Lower lobe of right lung (tissue), 2 donors: ENCODE measurements at places on chromosomes 5 and 9. TPM values are rescaled to one million over a fixed set of nuclear protein-coding genes. Genes with fewer than 3 reads are reported as not detected.
A peak's percentile ranks its signal among the peaks of the same experiment; 100 is the strongest.

DNA sequence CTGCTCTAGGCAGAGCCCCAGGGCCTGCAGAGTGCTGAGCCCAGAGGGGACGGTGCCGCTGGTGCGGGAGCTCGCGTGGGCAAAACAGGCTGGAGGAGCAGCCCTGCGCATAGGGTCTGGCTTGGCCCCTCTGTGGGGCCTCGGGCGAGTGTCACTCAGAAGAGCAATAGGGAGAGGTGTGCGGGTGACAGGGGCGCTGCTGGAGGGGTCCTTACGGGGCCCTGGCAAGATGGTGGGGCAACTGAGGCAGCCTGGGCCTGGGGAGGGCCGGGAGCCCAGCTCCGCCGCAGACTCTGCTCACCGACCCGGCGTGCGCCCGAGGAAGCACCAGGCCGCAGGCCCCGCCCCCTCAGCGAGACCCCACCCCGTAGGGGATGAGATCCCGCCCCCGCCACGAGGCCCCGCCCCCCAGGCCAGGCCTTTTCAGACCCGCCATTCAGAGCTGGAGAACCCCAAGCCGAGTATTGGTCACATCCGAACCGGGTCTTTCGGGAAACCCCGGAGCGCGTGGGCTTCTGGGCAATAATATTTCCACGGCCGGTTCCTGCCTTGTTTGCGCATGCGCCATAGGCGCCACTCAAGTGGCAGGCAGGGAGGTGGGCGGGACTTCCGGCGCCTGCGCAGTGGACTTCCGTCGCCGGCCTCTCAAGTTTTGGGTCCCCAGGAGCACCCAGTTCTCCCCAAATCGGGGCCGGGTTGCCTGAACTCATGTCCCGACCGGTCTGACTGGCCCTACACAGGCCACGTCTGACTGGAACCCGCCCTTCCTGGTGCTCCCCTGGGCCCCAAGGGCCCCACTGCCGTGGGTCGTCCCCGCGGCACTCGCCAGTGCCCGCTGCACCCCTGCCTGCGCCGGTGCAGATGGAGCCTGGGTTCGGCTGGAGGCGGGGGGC is 1.3 kb upstream of the RNF208 start:
- H3K4me1 ChIP-seq = peaks cover 39% of the 10 kb centered on the region
- DNase-seq = peak; percentile 98

- no peak overlapping the region for H3K4me3 ChIP-seq
- no peaks in the 10 kb centered on the region for H3K36me3 ChIP-seq
- DNase-seq = no peak
- no peaks in the 10 kb centered on the region for H3K4me1 ChIP-seq
- H3K27me3 ChIP-seq = no peaks in the 10 kb centered on the region
- no peak overlapping the region for H3K27ac ChIP-seq
These were observed 517.5 kb downstream of the EFNA5 start for GRCh38 chr5:107153283-107153682.

DNA sequence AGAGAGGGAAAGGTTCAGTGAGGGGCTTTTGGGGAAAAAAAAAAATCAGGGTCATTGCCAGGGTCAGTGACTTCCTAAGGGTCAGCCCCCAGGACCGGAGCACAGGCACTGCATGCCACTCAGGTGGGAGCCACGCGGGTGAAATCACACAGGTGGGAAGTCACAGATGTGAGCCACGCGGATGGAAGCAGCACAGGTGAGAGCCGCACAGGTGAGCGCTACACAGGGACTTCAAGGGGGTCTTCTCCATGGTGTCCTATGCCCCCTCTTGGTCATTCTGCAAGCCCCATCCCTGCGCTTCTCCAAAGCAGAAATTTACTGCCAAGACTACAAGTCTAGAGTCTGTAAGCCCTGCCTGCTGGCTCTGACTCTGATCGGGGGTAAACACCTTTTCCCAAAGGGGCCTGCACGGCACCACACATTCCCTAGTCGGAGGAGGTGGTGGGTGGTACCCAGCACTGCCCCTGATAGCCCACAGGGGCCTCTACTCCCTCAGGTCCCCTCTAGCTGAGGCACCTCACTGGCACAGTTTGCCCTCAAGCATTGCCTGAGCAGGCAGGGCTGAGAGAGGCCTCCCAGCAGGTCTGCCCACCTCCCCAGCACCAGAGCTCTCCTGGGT is 18.3 kb upstream of the OBP2B start:
- H3K27me3 ChIP-seq = peaks cover 5% of the 10 kb centered on the region
- DNase-seq = peak; percentile 22
- no peaks in the 10 kb centered on the region for H3K4me1 ChIP-seq
- H3K36me3 ChIP-seq = no peaks in the 10 kb centered on the region
- H3K4me3 ChIP-seq = no peak overlapping the region

GRCh38 chr9:92402826-92403745 is 1.3 kb downstream of the OGN start:
- H3K4me1 ChIP-seq = peaks cover 11% of the 10 kb centered on the region
- DNase-seq = no peak
- peak overlapping the region; percentile 6 for H3K4me3 ChIP-seq

DNA sequence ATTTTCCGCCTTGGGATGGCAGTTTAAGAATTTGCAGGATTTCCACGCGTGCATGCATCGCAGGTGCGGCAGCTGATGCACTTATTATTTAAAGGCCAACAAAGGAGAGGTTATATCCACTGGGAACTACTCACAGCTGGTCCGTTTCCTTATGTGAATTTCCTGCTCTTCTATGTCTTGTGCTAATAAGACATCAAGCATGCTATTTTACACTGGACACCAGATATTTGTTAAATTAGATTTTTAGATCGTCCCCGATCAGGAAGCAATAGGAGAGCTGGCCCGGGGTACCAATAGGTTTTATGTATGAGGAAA is 476 bp upstream of the DTWD2 start:
- DNase-seq = no peak
- peak overlapping the region; percentile 94 for H3K27ac ChIP-seq
- H3K27me3 ChIP-seq = no peaks in the 10 kb centered on the region
- peaks cover 8% of the 10 kb centered on the region for H3K4me1 ChIP-seq

- H3K36me3 ChIP-seq = no peaks in the 10 kb centered on the region
- H3K4me1 ChIP-seq = peaks cover 49% of the 10 kb centered on the region
- peak overlapping the region; percentile 4 for H3K4me3 ChIP-seq
- peak overlapping the region; percentile 86 for H3K27ac ChIP-seq
These were observed 65.9 kb upstream of the PLPP1 start for GRCh38 chr5:55600497-55601203.

DNA sequence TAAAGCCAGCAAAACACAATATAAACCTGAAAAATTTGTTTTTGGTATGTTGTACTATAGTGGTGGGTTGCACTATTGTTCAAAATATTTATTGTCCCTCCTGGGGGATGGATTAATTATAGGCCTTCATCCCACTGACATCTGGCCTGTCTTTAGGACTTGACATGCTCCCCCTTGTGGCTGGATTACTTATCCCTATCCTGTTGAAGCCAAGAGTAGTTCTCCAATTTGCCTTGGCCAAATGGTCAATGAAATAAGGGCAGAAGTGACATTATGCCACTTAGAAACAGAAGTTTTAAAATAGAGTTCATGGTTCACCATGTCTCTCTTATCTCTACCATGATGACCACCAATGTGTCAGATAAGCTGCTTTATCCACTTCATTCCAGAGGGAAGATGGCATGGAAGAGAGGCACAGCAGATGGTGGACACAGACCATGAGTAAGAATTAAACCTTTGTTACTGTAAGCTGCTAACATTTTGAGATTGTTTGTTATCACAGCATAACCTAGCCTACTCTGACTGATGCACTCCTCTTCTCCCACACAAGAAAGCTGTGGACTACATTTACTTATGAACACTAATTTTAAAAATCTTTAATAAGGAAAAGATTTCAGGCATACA is 29.2 kb upstream of the ARHGEF28 start:
- no peaks in the 10 kb centered on the region for H3K4me1 ChIP-seq
- no peak for DNase-seq
- no peak overlapping the region for H3K4me3 ChIP-seq
- H3K36me3 ChIP-seq = no peaks in the 10 kb centered on the region
- H3K27ac ChIP-seq = no peak overlapping the region

DNA sequence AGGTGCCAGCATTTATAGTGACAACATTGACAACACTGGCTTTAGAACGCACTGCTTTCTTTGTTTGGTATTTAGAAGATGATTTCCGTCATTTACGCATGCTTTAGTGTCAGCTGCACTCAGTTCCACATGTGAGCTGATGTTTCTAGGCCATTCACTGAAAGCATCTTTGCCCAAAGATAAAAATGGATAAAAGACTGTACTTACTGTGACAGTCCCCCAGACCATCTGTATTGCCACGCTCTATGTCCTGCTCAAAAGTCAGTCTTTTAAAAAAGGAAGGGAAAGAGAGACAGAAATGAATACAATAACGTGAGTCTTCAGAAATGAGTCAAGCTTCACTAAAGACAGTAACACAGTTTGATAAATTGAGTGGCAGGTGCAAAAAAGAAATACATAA is 99.3 kb downstream of the SEMA6A start:
- no peak overlapping the region for H3K4me3 ChIP-seq
- H3K4me1 ChIP-seq = peaks cover 9% of the 10 kb centered on the region

GRCh38 chr9:70303268-70303667 is 44.5 kb downstream of the SMC5 start:
- no peak overlapping the region for H3K4me3 ChIP-seq
- no peaks in the 10 kb centered on the region for H3K27me3 ChIP-seq
- no peak for DNase-seq

- DNase-seq = no peak
- no peaks in the 10 kb centered on the region for H3K4me1 ChIP-seq
- H3K36me3 ChIP-seq = no peaks in the 10 kb centered on the region
- H3K27ac ChIP-seq = no peak overlapping the region
- H3K27me3 ChIP-seq = no peaks in the 10 kb centered on the region
These were observed 84.7 kb upstream of the SLCO6A1 start for GRCh38 chr5:102583276-102584124.

- H3K27me3 ChIP-seq = no peaks in the 10 kb centered on the region
- peak overlapping the region; percentile 82 for H3K4me3 ChIP-seq
- peaks cover 63% of the 10 kb centered on the region for H3K4me1 ChIP-seq
- DNase-seq = peak; percentile 47
These were observed 1.4 kb downstream of the GNAQ start for GRCh38 chr9:78030296-78030552.

GRCh38 chr9:114072184-114073140 is 5.6 kb downstream of the AMBP start:
- H3K4me1 ChIP-seq = peaks cover 12% of the 10 kb centered on the region
- no peaks in the 10 kb centered on the region for H3K36me3 ChIP-seq
- H3K27ac ChIP-seq = no peak overlapping the region

GRCh38 chr5:141674747-141675146 is 7.3 kb downstream of the ARAP3 start:
- H3K36me3 ChIP-seq = peaks cover 23% of the 10 kb centered on the region
- H3K27ac ChIP-seq = no peak overlapping the region
- no peaks in the 10 kb centered on the region for H3K27me3 ChIP-seq
- peaks cover 5% of the 10 kb centered on the region for H3K4me1 ChIP-seq
- no peak overlapping the region for H3K4me3 ChIP-seq

- DNase-seq = no peak
- no peak overlapping the region for H3K27ac ChIP-seq
- no peaks in the 10 kb centered on the region for H3K36me3 ChIP-seq
- peaks cover 14% of the 10 kb centered on the region for H3K4me1 ChIP-seq
These were observed 67.1 kb upstream of the PLPP6 start for GRCh38 chr9:4594994-4595393.

DNA sequence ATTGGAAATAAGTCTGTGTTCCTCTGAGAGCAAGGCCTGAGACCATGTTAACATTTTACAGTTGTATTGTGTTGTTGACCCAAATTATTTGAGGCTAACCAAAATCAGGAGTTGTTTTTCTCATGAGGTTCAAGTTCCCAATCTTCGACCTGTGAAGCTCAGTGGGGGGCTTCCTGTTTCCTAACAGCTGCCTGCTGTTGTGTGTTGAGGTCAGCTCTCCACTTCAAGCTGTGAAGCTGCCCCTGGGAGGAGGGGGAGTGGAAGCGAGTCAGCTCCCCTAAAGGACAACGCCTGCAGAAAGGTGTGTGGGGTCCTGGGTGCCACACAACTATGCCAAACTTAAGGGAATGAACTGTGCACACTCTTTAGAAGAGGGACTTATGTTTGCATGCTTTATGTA is 295.5 kb downstream of the IRX1 start:
- DNase-seq = no peak
- no peaks in the 10 kb centered on the region for H3K27me3 ChIP-seq
- H3K4me3 ChIP-seq = no peak overlapping the region
- no peak overlapping the region for H3K27ac ChIP-seq
- H3K36me3 ChIP-seq = no peaks in the 10 kb centered on the region

- H3K36me3 ChIP-seq = no peaks in the 10 kb centered on the region
- DNase-seq = no peak
- no peak overlapping the region for H3K4me3 ChIP-seq
- no peak overlapping the region for H3K27ac ChIP-seq
- H3K27me3 ChIP-seq = no peaks in the 10 kb centered on the region
- H3K4me1 ChIP-seq = peaks cover 39% of the 10 kb centered on the region
These were observed 83.0 kb downstream of the TRIO start for GRCh38 chr5:14226149-14226548.

GRCh38 chr9:94612071-94612470 is 18.4 kb upstream of the FBP2 start:
- peaks cover 41% of the 10 kb centered on the region for H3K36me3 ChIP-seq
- no peak overlapping the region for H3K27ac ChIP-seq
- H3K27me3 ChIP-seq = no peaks in the 10 kb centered on the region
- DNase-seq = no peak
- H3K4me1 ChIP-seq = peaks cover 9% of the 10 kb centered on the region
- H3K4me3 ChIP-seq = no peak overlapping the region

- no peaks in the 10 kb centered on the region for H3K4me1 ChIP-seq
- H3K4me3 ChIP-seq = no peak overlapping the region
- H3K27ac ChIP-seq = no peak overlapping the region
- peaks cover 29% of the 10 kb centered on the region for H3K27me3 ChIP-seq
These were observed 187.7 kb upstream of the TBCA start for GRCh38 chr5:77963795-77964194.

GRCh38 chr5:122756264-122756911 is 18.5 kb upstream of the SNX2 start:
- H3K36me3 ChIP-seq = no peaks in the 10 kb centered on the region
- H3K4me3 ChIP-seq = no peak overlapping the region
- no peak for DNase-seq
- peak overlapping the region; percentile 58 for H3K27ac ChIP-seq
- no peaks in the 10 kb centered on the region for H3K27me3 ChIP-seq
- peaks cover 5% of the 10 kb centered on the region for H3K4me1 ChIP-seq

- no peaks in the 10 kb centered on the region for H3K27me3 ChIP-seq
- H3K4me3 ChIP-seq = no peak overlapping the region
- no peak overlapping the region for H3K27ac ChIP-seq
- no peaks in the 10 kb centered on the region for H3K4me1 ChIP-seq
These were observed 656.5 kb upstream of the RIOK2 start for GRCh38 chr5:97839341-97840086.

- H3K4me1 ChIP-seq = peaks cover 9% of the 10 kb centered on the region
- no peak overlapping the region for H3K27ac ChIP-seq
- no peak for DNase-seq
- H3K27me3 ChIP-seq = peaks cover 6% of the 10 kb centered on the region
- H3K4me3 ChIP-seq = no peak overlapping the region
These were observed 20.3 kb upstream of the ANKRD33B start for GRCh38 chr5:10543585-10544040.

- no peak overlapping the region for H3K27ac ChIP-seq
- no peaks in the 10 kb centered on the region for H3K27me3 ChIP-seq
- H3K4me3 ChIP-seq = no peak overlapping the region
- no peak for DNase-seq
- no peaks in the 10 kb centered on the region for H3K4me1 ChIP-seq
These were observed 507.8 kb downstream of the MAT2B start for GRCh38 chr5:164013077-164013670.

GRCh38 chr9:110712955-110713354 is 44.4 kb downstream of the MUSK start:
- no peaks in the 10 kb centered on the region for H3K4me1 ChIP-seq
- H3K4me3 ChIP-seq = no peak overlapping the region
- no peak overlapping the region for H3K27ac ChIP-seq
- H3K27me3 ChIP-seq = no peaks in the 10 kb centered on the region

Gene TNC
- total RNA-seq = 18.5 TPM

Gene FOXD4
- 0.32 TPM for total RNA-seq

Gene GABRG2
- not detected for total RNA-seq

Gene TRPM3
- total RNA-seq = 0.15 TPM

Gene GCNT1
- 14.4 TPM for total RNA-seq

Gene TSSK1B
- not detected for total RNA-seq

Gene F2RL1
- total RNA-seq = 5.9 TPM

Gene SOX30
- total RNA-seq = not detected

Gene CD274
- 16.5 TPM for total RNA-seq
